ENCODE measurements at places on chromosomes 6 and 20.
A peak's percentile ranks its signal among the peaks of the same experiment; 100 is the strongest.

DNA sequence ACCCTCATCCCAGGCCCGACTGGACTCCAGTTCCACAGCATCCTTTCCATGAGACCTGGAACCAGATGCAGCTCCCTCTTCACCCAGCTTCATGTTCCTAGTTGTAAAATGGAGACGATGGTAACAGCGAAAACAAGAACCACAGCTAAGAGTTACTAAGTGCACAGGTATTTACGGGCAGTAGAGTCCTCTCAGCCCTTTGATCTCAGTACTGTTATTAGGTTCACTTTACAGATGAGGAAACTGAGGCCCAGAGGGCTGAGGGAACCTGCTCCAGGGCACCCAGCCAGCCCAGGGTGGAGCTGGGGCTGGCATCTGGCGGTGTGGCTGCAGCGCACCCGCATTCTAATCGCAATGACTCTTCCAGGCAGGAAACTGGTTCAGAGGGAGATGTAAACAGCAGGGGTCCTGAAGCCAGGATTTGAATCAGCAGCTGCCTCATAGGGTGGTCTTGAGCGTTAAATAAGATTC, 858 bp downstream of the BCAS1 start:
- no peaks in the 10 kb centered on the region for H3K4me1 ChIP-seq
- no peak overlapping the region for H3K27ac ChIP-seq
- DNase-seq: no peak
- H3K27me3 ChIP-seq: no peaks in the 10 kb centered on the region
- H3K4me3 ChIP-seq: no peak overlapping the region

DNA sequence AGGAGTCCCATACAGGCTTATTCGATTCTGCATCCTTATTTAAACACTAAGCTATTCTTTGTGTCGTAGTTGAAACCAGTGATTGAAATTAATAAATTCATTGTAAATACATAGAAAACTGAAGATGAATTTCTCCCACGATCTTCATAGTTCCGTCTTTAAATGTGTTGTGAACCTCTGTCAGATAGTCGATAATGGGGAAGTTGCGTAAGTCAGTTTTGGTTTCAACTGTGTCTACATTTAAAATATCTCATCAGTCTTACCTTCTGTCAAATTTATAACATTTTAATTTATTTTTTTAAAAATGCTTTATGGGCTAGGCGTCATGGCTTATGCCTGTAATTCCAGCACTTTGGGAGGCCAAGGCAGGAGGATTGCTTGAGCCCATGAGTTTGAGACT, 12.7 kb downstream of the STX11 start:
- H3K27me3 ChIP-seq: no peaks in the 10 kb centered on the region
- no peak overlapping the region for H3K27ac ChIP-seq
- H3K36me3 ChIP-seq: no peaks in the 10 kb centered on the region
- no peaks in the 10 kb centered on the region for H3K4me1 ChIP-seq
- DNase-seq: no peak
- H3K4me3 ChIP-seq: no peak overlapping the region

DNA sequence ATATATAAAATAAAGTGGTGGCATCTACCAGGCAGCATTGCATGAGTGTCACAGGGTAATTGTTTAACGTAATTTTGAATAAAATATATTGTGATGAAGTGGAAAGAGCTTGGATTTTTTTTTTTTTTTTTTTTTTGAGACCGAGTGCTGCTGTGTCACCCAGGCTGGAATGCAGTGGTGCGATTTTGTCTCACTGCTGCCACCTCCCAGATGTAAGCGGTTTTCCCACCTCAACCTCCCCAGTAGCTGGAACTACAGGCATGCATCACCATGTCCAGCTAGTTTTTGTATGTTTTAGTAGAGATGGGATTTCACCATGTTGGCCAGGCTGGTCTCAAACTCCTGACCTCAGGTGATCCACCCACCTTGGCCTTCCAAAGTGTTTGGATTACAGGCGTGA, 81.1 kb upstream of the SMIM8 start:
- H3K36me3 ChIP-seq: peaks cover 11% of the 10 kb centered on the region
- no peak overlapping the region for H3K4me3 ChIP-seq
- H3K27me3 ChIP-seq: no peaks in the 10 kb centered on the region
- H3K27ac ChIP-seq: no peak overlapping the region
- no peaks in the 10 kb centered on the region for H3K4me1 ChIP-seq

- no peak for DNase-seq
- H3K36me3 ChIP-seq: no peaks in the 10 kb centered on the region
- no peaks in the 10 kb centered on the region for H3K27me3 ChIP-seq
These were observed 85.3 kb downstream of the MYLK4 start for GRCh38 chr6:2665146-2666070.

- no peaks in the 10 kb centered on the region for H3K4me1 ChIP-seq
- no peaks in the 10 kb centered on the region for H3K36me3 ChIP-seq
- no peaks in the 10 kb centered on the region for H3K27me3 ChIP-seq
- H3K4me3 ChIP-seq: no peak overlapping the region
- DNase-seq: no peak
These were observed 33.4 kb upstream of the RSPO4 start for GRCh38 chr20:1035466-1035865.

DNA sequence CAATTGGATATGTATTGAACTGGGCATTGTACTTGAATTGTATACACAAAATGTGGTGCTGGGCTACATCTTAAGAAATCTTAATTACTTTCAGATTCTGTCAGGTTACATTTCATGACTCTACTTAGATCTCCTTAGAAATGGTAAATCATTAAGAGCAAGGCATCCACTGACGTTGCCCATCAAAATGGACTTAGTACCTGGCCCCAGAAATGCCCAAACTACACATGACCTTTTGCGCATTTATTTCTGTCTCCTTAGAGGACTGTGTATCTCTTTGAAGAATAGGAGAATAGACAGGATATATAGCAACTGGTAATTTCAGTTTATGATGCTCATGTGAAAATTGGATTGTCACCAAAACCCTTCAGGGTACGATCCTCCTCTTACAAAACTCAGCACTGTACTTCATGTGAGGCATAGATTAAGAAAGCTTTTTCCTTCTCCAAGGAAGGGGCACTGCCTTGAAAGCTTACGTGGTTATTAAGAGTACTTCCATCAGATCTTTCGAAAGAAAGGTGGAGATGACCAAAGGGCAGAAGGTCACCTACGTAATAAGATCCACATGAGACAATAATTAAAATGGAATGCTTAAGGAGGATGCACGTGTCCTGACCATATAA, 61.4 kb upstream of the BMP2 start:
- no peak for DNase-seq
- no peaks in the 10 kb centered on the region for H3K36me3 ChIP-seq
- no peak overlapping the region for H3K27ac ChIP-seq
- no peaks in the 10 kb centered on the region for H3K4me1 ChIP-seq

- H3K27ac ChIP-seq: no peak overlapping the region
- H3K27me3 ChIP-seq: no peaks in the 10 kb centered on the region
- H3K36me3 ChIP-seq: no peaks in the 10 kb centered on the region
- H3K4me3 ChIP-seq: no peak overlapping the region
- H3K4me1 ChIP-seq: no peaks in the 10 kb centered on the region
These were observed 275.1 kb downstream of the C6orf118 start for GRCh38 chr6:165034271-165034741.

GRCh38 chr20:44034451-44034850, 119.8 kb downstream of the TOX2 start:
- H3K4me1 ChIP-seq: no peaks in the 10 kb centered on the region
- no peaks in the 10 kb centered on the region for H3K36me3 ChIP-seq
- DNase-seq: no peak
- H3K27ac ChIP-seq: no peak overlapping the region

GRCh38 chr6:14601490-14601889, 483.9 kb downstream of the CD83 start:
- DNase-seq: no peak
- no peaks in the 10 kb centered on the region for H3K27me3 ChIP-seq
- peaks cover 4% of the 10 kb centered on the region for H3K4me1 ChIP-seq
- H3K36me3 ChIP-seq: no peaks in the 10 kb centered on the region
- no peak overlapping the region for H3K4me3 ChIP-seq

DNA sequence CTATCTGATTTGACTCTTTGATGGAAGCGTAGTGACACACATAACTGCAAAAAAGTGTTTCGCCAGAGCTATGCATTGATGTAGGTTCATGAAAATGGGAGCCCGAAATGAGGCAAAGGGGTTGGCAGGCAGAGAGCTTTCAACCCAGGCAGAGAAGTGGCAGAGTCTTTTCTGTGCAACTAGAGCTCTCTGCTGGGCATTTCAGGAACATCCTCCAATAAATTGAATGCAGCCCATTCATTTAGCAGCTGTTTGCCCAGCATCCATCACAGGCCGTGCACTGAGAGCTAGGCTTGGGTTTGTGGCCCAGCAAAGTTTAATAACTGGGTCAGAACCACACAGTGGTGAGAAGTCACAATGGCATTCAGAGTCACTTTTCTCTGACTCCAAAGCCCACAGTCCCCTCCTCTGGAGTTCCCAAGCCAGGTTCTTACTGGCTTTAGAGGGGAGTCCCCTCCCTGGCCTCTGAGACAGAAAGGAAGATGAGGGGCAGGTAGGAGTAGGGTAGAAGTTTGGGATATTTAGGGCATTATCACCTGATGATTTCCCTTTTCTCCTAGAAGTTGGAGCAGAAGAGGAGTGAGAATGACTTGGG, 31.8 kb upstream of the ELMO2 start:
- no peaks in the 10 kb centered on the region for H3K27me3 ChIP-seq
- H3K4me1 ChIP-seq: no peaks in the 10 kb centered on the region
- DNase-seq: peak; percentile 15
- H3K4me3 ChIP-seq: no peak overlapping the region
- H3K36me3 ChIP-seq: no peaks in the 10 kb centered on the region

DNA sequence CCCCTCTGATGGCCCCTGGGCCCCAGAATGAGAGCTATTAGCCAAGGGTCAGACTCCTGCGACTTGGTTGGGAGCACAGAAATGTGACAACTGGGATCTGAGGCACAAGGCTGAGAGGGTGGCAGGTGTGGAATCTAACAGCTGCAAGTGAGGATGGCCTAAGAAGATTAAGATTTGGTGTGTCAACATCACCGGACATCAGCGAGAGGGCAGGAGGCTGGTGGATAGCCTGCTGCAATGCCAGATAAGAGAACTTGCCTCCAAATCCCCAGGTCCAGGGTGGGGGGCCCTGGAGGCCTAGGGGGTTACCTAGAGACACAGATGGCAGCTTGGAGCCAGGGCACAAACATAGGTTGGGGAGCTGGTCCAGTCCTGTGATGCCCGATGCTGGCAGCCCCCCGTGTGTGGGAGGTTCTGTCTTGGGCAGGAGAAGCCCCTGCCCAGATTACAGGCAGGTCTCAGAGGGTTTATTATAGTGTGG, 155.8 kb downstream of the GRM4 start:
- H3K27ac ChIP-seq: no peak overlapping the region
- DNase-seq: no peak
- no peak overlapping the region for H3K4me3 ChIP-seq
- no peaks in the 10 kb centered on the region for H3K27me3 ChIP-seq
- no peaks in the 10 kb centered on the region for H3K36me3 ChIP-seq

- H3K4me3 ChIP-seq: no peak overlapping the region
- no peaks in the 10 kb centered on the region for H3K36me3 ChIP-seq
- peaks cover 4% of the 10 kb centered on the region for H3K27me3 ChIP-seq
- DNase-seq: no peak
These were observed 39.2 kb downstream of the DPPA5 start for GRCh38 chr6:73314577-73315492.

DNA sequence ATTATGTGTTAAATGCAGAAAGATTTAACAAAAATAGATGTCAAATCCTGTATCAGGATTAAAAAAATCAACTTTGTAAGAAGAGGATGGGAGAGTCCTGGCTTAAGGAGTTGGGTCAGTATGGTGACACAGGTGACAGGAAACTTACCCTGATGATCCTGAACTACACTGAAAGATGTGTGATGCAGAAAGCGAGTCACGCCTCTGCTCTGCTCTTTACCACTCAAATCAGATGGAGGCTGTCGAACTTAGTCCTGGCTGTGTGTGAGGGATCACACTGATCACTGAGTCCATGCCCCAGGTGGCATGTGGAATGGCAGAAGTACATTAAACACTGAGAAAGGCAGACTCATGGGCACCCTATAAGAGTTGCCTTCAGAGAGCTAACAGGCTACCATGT, 92.9 kb downstream of the GJA10 start:
- no peaks in the 10 kb centered on the region for H3K36me3 ChIP-seq
- H3K4me1 ChIP-seq: peaks cover 24% of the 10 kb centered on the region
- H3K4me3 ChIP-seq: no peak overlapping the region
- DNase-seq: no peak
- no peaks in the 10 kb centered on the region for H3K27me3 ChIP-seq
- no peak overlapping the region for H3K27ac ChIP-seq

DNA sequence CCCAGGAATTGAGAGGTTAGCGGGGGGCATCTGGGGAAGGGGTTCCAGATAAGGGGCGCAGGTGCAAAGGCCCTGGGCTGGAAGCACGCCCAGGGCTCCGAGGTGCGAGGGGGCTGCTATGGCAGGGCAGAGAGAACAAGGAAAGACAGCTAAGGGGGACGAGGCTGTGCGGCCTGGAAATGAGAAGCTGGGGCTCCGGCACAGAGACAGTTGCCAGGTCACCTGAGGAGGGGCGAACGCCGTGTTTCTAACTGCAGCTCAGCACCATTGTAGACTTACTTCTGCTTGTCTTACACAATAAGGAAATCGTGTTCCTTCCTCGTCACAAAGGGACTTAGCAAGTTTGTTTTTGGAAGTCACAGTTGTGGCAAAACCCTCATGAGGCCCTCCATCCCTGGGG, 68.9 kb upstream of the TBXT start:
- H3K27ac ChIP-seq: no peak overlapping the region
- peaks cover 34% of the 10 kb centered on the region for H3K27me3 ChIP-seq
- H3K4me3 ChIP-seq: no peak overlapping the region
- no peaks in the 10 kb centered on the region for H3K36me3 ChIP-seq
- H3K4me1 ChIP-seq: no peaks in the 10 kb centered on the region

- H3K27me3 ChIP-seq: no peaks in the 10 kb centered on the region
- H3K36me3 ChIP-seq: peaks cover 19% of the 10 kb centered on the region
- no peak overlapping the region for H3K27ac ChIP-seq
- H3K4me3 ChIP-seq: no peak overlapping the region
These were observed 9.7 kb downstream of the MRPL14 start for GRCh38 chr6:44117397-44118128.

- no peaks in the 10 kb centered on the region for H3K27me3 ChIP-seq
- no peak overlapping the region for H3K4me3 ChIP-seq
- no peak for DNase-seq
- H3K4me1 ChIP-seq: no peaks in the 10 kb centered on the region
- H3K36me3 ChIP-seq: peaks cover 13% of the 10 kb centered on the region
- H3K27ac ChIP-seq: no peak overlapping the region
These were observed 31.5 kb downstream of the RPF2 start for GRCh38 chr6:111013144-111013915.

GRCh38 chr6:105926318-105926717, 159.8 kb upstream of the PRDM1 start:
- no peaks in the 10 kb centered on the region for H3K27me3 ChIP-seq
- no peaks in the 10 kb centered on the region for H3K4me1 ChIP-seq
- no peaks in the 10 kb centered on the region for H3K36me3 ChIP-seq
- H3K27ac ChIP-seq: no peak overlapping the region
